ENCODE measurements at places on chromosomes 6 and 20.

DNA sequence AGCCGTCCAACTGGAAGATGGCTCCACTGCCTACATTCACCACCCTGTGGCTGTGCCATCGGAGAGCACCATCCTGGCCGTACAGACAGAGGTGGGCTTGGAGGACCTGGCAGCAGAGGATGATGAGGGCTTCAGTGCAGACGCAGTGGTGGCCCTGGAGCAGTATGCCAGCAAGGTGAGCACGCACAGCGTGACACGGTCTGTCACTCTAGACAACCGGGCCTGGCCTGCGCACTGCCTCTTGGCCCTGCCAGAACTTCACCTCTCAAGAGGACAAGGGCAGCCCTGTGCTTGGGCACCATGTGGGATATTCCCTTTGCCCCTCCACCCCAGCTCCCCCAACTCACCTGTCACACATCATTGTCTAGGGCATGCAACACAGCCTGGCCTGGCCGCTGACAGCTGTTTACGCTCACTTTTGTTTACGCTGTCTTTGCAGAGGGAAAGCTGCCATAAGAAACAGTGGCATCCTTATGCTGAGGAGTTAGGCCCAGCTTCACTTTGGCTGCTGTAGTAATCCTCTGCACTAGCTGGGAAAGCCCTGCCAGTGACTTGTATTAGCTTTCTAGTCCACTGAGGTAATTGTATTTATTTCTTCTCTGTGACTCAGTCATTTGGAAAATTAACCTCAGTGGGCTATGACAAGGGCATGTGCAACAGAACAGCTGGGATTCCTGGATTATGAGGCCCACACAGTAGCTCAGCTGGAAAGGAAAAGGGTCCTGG lies 9.8 kb upstream of the DEF6 start:
- no peak for DNase-seq

DNA sequence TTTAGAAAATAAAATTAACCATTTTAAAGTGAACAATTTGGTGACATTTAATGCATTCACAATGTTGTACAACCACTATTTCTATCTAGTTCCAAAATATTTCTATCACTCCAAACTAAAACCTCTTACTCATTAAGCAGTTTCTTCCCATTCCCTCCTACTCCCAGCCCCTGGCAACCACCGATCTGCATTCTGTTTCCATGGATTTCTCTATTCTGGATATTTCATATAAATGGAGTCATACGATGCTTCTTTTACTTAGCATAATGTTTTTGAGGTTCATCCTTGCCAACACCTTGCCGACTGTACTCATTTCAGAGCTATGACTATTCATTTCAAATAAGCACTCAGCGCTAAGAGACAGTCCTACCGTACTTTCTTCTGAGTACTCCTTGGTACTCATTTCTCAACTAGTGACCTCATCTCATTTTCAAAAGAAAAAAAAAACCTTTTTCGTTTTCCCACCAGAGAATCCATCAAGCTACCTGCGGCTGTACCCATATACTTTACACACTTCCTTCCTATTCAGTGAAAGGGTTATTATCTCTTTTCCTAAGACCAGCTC lies 259.2 kb downstream of the UTRN start:
- no peak for DNase-seq

DNA sequence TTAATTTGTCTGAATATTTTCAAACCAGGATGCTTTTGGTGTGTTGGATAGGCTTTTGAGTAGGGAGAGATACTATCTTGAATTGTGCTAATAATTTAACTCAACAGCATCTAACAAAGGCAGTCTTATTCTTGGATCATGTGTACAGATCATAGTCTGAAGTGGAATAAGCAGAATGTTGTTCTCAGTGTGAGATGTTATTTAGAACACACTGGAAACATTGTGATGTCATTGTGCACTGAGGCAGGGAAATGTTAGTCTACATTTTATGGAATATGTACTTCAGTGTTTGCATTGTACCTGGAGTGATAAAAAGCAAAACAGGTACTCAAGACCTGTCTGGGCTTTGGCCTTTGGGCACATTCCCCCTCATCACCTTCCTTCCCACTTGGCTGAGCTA lies 35.0 kb downstream of the RNF144B start:
- no peak for DNase-seq

DNA sequence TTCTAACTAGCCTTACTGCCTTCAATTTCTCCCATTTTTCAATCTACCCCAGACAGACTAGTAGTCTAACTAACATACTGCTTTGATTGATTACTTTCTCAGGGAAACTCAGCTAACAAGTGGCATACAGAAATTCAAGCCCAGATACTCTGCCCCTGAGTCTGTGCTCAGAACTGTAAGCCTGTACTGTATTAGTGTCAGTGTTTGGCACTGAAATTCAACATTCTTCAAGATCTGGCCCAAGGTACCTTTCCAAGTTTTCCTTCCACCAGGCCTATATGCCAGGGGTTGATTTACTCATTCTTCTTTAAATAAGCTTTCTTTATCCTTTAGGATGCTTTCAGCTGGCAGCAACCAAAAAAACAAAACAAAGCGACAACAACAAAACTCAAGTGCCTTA lies 433.2 kb upstream of the MARCKS start:
- DNase-seq: no peak

DNA sequence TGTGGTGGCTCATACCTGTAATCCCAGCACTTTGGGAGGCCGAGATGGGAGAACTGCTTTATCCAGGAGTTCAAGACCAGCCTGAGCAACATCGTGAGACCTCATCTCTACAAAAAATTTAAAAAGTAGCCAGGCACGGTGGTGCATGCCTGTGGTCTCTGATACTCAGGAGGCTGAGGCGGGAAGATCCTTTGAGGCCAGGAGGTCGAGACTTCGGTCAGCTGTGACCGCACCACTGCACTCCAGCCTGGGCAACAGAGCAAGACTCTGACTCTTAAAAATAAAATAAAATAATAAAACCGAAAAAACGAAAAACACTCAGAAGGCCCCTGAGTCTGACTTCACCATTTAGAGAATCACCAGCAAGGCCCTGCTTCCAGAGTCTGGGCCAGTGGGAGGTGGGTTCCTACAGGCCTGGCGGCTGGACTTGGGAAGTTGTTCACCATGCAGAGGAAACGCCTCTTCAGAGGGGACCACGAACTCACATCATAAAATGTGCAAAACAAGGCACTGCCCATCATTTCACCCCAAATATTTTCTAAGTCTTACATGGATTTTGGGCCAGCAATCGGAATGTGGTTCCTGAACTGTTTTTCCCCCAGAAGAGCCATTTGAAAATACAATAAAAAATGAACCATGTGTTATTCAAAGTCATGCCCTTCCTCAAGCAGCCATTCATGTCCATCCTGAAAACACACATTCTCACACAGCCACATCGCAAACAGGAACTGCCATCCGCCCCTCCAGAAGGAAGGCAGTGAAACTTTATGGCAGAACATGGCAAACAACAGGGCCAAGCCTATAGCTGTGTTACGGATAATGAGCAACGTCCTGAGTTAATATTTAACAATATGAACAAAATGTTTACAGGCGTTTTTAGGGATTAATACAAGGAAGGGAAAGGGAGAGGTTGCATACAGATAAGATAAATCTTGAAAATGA lies 57.8 kb downstream of the SLC22A23 start:
- DNase-seq: no peak

- peak; percentile 6 for DNase-seq
Measured at GRCh38 chr6:15879371-15880261, 216.8 kb upstream of the DTNBP1 start.

GRCh38 chr6:71488186-71488585 lies 199.6 kb downstream of the OGFRL1 start:
- no peak for DNase-seq

DNA sequence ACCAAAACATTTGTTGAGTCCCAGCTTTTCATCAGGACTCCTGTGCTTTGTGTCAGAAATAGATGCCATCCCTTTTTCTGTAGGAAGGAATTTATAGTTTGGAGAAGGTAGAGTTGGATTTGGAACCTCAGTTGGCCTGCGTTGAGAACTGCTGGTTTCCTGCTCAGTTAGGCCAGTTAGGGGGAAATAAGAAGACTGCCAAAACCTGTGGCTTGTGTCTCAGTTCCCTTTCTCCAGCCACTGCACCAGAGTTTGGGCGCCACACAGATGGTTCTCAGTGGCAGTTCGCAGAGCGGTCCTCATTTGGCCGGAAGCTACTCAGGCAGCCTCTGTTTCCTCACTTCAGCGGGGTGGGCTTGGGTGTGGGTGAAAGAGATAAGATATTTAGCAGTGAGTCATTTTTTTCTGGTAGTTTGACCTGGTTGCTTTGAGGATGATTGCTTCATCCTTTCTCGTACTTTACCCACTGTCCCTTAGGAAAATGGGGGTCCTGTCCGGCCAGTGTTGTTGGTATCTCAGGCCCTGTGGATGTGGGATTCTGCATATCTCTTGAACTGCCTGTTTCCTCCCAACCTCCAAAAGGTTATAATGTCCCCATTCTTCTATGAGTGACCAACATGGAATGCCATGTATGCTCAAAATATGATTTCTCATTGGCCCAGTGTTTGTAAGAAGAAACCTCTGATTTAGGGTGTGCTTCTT lies 53.7 kb downstream of the JARID2 start:
- no peak for DNase-seq
